ENCODE measurements at places on chromosomes 7 and 10.

- DNase-seq, result no peak
Observed at GRCh38 chr10:7267142-7267541, 143.7 kb downstream of the SFMBT2 start.

GRCh38 chr10:11563936-11564335, 47.5 kb downstream of the USP6NL start:
- no peak for DNase-seq

- DNase-seq, result no peak
Observed at GRCh38 chr7:25633426-25634036, 405.2 kb upstream of the NPVF start.

DNA sequence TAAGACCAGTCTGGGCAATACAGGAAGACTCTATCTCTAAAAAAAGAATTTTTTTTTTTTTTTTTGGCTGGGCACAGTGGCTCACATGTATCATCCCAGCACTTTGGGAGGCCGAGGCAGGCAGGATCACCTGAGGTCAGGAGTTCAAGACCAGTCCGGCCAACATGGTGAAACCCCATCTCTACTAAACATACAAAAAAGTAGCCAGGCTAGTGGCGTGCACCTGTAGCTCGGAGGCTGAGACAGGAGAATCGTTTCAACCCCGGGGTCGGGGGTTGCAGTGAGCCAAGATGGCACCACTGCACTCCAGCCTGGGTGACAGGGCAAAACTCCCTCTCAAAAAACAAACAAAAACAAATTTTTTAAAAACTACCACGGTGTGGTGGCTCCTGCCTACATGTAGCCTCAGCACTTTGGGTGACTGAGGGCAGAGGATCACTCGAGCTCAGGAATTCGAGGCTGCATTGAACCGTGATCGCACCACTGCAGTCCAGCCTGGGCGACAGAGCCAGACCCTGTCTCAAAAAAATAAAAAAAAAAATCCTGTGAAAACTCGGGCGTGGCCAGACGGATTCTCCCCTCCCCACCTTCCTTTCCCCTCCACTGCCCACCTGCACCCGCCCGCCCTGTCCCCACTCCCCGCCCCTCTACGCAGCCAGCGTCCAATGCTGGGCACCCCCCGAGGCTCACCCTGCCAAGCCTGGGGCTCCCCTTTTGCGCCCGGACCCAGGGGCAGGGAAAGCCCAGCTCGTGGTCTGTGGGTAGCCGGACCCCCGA, 745 bp upstream of the ORAI2 start:
- no peak for DNase-seq
